OCI-LY7 (cell line): ENCODE measurements at places on chromosomes 12 and 14.

- DNase-seq: no peak
Observed at GRCh38 chr14:53106768-53107167, 46.4 kb downstream of the DDHD1 start.

GRCh38 chr12:70724444-70724843 lies 87.2 kb upstream of the PTPRB start:
- DNase-seq: peak; percentile 19

GRCh38 chr12:117517219-117517739 lies 155.9 kb upstream of the NOS1 start:
- no peak for DNase-seq

GRCh38 chr14:57918791-57919190 lies 52.9 kb upstream of the SLC35F4 start:
- no peak for DNase-seq

GRCh38 chr12:30822385-30823155 lies 67.8 kb upstream of the CAPRIN2 start:
- no peak for DNase-seq

DNA sequence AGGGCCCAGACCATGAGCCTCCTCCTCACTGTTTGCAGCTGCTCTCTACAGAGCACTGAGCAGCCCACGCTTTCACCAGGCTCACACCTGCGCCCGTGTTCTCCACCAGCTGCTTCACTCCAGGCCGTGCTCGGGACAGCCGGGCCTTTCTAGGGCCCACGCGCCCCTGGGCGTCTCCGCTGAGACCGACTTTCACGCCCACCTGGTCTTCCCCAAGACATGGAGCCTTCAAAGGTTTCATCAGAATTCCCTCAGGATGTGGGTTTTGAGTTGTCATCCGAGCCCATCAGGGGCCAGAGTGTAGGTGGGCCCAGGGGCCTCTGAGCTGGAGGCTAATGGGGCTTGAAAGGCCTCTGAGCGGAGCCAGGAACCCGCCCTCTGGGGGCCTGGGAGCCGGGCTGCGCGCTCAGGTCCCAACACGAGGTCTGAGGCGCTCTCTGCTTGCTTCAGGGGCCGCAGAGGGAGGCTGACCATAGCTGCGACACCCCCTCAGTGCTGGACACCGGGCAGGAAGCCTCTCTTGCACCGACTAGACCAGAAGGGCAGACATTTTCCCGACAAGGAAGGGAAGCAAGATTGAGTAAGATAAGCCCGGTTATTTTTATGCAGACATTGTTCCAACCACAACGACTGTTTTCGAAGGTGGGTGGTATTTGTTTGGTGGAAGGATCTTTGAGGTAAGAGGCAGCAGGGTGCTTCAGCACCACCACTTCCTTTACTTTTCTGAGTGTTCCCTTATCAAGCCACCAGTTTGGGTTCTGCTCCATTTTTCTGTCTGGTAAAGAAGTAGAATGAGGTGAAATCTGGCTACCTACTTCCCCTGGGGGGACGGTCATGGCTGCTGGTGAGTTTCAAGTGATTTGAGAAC lies 125.0 kb upstream of the FUT8 start:
- peak; percentile 91 for DNase-seq

- DNase-seq: no peak
Observed at GRCh38 chr14:23005451-23006187, 4.3 kb downstream of the C14orf93 start.

GRCh38 chr12:103441437-103442181 lies 54.2 kb downstream of the C12orf42 start:
- DNase-seq: peak; percentile 92

DNA sequence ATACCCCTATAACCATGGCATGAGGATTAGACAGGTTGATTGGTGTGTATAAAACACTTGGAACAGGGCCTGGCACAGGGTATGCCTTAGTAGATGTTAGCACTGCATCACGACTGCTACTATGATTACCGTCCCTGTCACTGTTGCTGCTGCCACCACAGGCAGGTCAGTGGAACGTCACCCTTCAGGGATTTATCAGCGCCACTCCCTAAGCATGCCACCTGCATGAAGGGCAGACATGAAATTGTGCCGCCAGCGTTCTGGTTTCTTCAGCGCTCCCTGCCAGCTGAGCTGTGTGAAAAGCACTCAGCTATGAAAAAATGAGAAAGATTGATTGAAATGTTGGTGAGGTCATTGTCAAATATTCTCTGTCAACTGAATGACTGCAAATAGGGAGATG lies 477.0 kb downstream of the DPF3 start:
- peak; percentile 35 for DNase-seq

- DNase-seq: peak; percentile 21
Observed at GRCh38 chr12:48937170-48937569, 11.9 kb upstream of the FKBP11 start.

GRCh38 chr12:48489012-48489411 lies 6.7 kb downstream of the C12orf54 start:
- DNase-seq: no peak

DNA sequence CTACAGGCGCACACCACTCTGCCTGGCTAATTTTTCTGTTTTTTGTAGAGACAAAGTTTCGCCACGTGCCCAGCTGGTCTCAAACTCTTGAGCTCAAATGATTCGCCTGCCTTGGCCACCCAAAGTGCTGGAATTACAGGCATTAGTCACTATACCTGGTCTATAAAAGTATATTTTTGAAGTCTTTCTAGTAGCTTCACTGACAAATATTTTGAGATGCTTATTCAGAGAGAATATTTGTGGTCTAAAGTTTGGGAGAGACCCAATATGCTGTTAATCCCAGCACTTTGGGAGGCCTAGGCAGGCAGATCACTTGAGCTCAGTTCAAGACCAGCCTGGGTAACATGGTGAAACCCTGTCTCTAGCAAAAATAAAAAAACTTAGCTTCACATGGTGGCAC lies 22.0 kb upstream of the PPP1R12A start:
- DNase-seq: no peak

DNA sequence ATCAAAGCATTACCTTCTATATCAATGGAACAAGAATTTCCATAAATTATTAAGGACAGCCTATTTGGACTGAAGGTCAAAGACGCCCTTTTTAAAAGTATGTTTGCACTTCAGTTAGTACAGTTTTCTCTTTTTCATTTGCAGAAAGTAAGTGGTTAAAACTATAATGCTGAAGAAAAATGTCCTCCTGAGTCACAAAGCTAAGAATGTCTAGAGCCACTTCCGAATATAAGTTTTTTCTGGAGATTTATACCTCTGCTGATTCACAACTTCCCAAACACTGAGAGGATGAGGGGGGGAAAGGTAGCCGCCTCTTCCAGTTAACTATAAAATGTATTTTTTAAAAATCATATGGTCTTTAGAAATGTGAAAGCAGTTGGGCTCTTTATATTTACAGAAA lies 84.9 kb downstream of the DUSP6 start:
- no peak for DNase-seq

GRCh38 chr12:26054383-26054782 lies 70.5 kb downstream of the BHLHE41 start:
- DNase-seq: no peak

- no peak for DNase-seq
Observed at GRCh38 chr14:95322651-95323050, 2.9 kb upstream of the CLMN start.

- no peak for DNase-seq
Observed at GRCh38 chr12:2177751-2178150, 125.0 kb downstream of the CACNA1C start.

GRCh38 chr12:52307836-52308805 lies 13.1 kb downstream of the KRT83 start:
- DNase-seq: no peak

- DNase-seq: no peak
Observed at GRCh38 chr12:56213878-56214277, 7.8 kb downstream of the RNF41 start.

GRCh38 chr14:60094306-60094897 lies 2.7 kb downstream of the PCNX4 start:
- DNase-seq: peak; percentile 31

GRCh38 chr14:101875727-101876554 lies 88.4 kb upstream of the DYNC1H1 start:
- DNase-seq: peak; percentile 44

DNA sequence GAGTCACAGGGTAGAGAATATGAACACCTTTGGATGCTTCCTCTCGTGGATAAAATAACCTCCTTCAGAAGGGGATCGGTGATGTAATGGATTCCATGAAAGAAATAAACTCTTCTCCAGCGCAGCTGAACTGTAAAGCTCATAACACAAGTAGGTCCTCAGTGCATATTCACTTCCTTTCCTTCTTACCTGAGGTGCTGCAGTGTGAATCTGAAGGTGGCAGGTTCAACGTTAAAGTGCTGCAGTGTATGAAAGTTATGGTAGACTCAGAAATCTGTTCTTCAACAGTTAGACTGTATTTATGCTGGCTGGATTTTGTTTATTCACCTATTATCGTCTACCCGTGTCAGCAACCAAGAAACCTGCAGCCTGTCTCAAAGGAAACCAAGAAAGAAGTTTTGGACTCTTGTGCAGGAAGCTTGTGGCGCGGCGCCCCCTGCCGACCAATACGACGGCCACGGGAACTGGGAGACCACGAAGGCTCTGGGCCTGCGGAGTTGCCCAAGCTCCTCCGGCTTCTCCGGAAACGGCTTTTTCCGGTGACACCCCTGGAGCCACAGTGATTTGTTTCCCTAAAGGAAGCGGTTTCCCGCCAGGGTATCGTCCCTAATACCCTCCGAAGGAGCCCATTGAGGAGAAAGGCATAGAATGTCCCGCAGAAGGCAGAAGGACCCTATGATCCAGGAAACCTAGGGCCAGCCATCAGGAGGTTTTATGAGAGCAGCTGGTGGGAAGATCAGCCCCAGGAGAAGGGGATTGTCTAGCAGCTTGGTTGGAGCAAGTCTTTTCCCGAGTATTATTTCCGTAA lies 17.6 kb upstream of the RNASE3 start:
- peak; percentile 56 for DNase-seq
